ENCODE measurements at places on chromosomes 3 and 15. TPM values are rescaled to one million over a fixed set of nuclear protein-coding genes. Genes with fewer than 3 reads are reported as not detected.
A peak's percentile ranks its signal among the peaks of the same experiment; 100 is the strongest.

HDC gene
- 0.45 TPM for total RNA-seq

GRCh38 chr3:81173514-81173913, 587.9 kb downstream of the GBE1 start:
- DNase-seq = no peak
- no peak overlapping the region for H3K4me3 ChIP-seq
- H3K27me3 ChIP-seq = no peaks in the 10 kb centered on the region
- H3K27ac ChIP-seq = no peak overlapping the region

DNA sequence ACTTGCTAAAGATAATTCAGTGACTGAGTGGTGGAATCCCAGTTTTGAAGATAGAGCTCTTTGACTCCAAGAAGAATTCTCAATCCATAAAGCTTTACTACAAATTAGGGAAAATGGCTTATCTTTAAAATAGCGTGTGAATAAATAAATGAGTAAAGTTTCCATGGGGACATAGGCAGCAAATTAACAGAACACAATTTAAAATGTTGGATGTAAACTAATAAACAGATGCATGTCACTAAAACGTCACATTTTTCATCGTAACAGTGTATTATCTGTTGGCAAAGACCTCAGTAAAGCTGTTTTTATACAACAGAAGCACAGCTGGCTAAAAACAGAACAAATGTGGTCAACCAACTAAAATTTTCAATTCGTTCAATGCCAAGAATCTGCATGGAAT, 913.9 kb upstream of the CFAP20DC start:
- H3K4me3 ChIP-seq = no peak overlapping the region
- no peaks in the 10 kb centered on the region for H3K27me3 ChIP-seq
- no peaks in the 10 kb centered on the region for H3K4me1 ChIP-seq
- no peak overlapping the region for H3K27ac ChIP-seq
- no peaks in the 10 kb centered on the region for H3K36me3 ChIP-seq

STRIT1 gene
- not detected for total RNA-seq

DNA sequence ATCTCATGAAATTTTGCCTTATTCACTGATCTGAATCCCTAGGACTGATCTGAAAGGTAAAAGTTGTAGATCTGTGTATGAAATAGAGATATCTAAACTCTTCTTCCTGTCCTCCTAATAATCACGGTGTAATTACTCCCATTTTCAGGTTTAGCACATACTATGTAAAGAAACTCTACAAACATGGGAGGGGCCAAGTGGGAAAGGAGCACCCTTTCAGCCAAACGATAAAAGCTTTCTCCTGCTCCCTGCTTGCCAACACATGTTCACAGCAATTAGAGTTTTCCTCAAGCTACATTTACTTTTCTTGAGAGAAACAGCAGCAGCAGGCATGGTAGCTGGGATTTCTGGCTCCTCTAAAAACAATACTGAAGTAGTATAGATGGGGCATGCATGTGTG, 71.6 kb downstream of the CHAC1 start:
- H3K27ac ChIP-seq = no peak overlapping the region
- H3K4me3 ChIP-seq = no peak overlapping the region
- no peaks in the 10 kb centered on the region for H3K27me3 ChIP-seq
- DNase-seq = no peak
- no peaks in the 10 kb centered on the region for H3K36me3 ChIP-seq

DNA sequence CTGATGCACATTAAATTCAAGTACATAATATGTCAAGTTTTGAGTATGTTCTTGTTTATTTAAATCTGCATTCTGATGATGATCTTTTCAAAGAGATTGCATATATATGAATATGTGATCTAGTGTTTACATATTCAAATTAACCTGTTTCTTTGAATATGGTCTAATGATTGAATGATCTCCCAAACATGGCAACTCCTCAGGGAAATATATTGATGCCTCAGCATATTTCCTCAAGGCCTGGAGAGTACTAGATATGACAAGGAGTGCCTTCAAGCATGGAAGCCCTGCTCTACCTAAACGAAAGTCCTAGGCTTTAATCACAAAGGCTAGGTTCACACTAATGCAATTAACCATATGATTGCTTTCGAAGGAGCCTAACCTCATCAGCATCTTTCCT, 532.8 kb downstream of the ZIC1 start:
- no peaks in the 10 kb centered on the region for H3K36me3 ChIP-seq
- H3K4me3 ChIP-seq = no peak overlapping the region
- no peaks in the 10 kb centered on the region for H3K4me1 ChIP-seq
- no peak for DNase-seq

GRCh38 chr15:48850648-48851047, 27.3 kb upstream of the EID1 start:
- no peaks in the 10 kb centered on the region for H3K4me1 ChIP-seq
- no peak overlapping the region for H3K4me3 ChIP-seq
- H3K36me3 ChIP-seq = no peaks in the 10 kb centered on the region
- DNase-seq = no peak

GRCh38 chr3:106629215-106629832, 747.9 kb upstream of the CCDC54 start:
- H3K4me3 ChIP-seq = no peak overlapping the region
- no peak for DNase-seq
- H3K27ac ChIP-seq = no peak overlapping the region
- no peaks in the 10 kb centered on the region for H3K27me3 ChIP-seq

GRCh38 chr3:176293276-176293675, 904.0 kb downstream of the TBL1XR1 start:
- no peaks in the 10 kb centered on the region for H3K27me3 ChIP-seq
- H3K27ac ChIP-seq = no peak overlapping the region
- no peak overlapping the region for H3K4me3 ChIP-seq
- H3K36me3 ChIP-seq = no peaks in the 10 kb centered on the region

DNA sequence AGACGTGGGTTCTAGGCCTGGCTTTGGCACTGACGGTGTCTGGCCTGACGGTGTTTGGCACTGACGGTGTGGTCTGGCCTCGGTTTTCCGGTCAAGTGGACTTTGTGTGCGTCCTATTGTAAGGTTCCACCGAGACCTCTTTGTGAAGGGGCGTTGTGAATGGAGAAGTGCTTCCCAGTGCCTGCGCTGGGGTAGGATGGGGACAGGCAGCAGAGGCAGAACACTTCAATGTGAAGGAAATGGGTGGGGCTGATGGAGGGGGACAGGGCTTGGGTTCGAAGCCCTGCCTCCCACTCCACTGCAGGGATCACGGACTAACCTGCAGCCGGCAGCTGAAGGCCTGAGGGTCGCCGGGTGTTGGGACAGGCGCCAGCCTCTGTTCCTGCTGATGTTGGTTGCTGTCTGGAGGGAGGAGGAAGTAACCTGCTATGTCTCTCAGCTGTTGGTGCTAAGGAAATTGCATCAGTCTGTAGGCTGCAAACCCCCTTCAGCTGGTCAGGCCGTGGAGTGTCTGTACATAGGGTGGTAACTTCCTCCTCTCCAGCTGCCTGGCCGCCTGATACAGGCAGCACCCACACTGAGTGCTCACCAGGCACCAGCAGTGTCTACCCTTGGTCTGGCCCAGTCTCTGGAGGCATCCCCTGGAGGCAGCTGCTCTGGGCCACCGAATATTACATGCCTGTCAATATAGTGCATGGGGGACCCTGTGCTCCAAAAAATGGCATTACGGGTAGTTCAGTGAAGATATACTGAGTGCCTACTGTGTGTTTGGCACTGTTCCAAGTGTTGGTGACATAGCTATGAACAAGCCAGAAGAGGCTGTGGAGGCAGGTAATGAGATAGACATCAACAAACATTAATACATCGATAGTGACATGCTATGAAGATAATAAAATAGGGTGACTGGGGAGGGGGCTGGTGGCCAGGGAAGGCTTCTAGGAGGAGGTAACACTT, 1.1 kb downstream of the TM6SF1 start:
- H3K27me3 ChIP-seq = no peaks in the 10 kb centered on the region
- no peaks in the 10 kb centered on the region for H3K36me3 ChIP-seq
- H3K4me3 ChIP-seq = peak overlapping the region; percentile 7
- H3K4me1 ChIP-seq = peaks cover 9% of the 10 kb centered on the region

- H3K27ac ChIP-seq = no peak overlapping the region
- DNase-seq = no peak
- H3K36me3 ChIP-seq = no peaks in the 10 kb centered on the region
Measured at GRCh38 chr3:7800006-7800780, 701.4 kb upstream of the LMCD1 start.

- peak overlapping the region; percentile 65 for H3K4me3 ChIP-seq
- H3K27me3 ChIP-seq = no peaks in the 10 kb centered on the region
- peaks cover 40% of the 10 kb centered on the region for H3K4me1 ChIP-seq
- no peaks in the 10 kb centered on the region for H3K36me3 ChIP-seq
Measured at GRCh38 chr15:92654662-92655061, 913 bp downstream of the FAM174B start.

DNA sequence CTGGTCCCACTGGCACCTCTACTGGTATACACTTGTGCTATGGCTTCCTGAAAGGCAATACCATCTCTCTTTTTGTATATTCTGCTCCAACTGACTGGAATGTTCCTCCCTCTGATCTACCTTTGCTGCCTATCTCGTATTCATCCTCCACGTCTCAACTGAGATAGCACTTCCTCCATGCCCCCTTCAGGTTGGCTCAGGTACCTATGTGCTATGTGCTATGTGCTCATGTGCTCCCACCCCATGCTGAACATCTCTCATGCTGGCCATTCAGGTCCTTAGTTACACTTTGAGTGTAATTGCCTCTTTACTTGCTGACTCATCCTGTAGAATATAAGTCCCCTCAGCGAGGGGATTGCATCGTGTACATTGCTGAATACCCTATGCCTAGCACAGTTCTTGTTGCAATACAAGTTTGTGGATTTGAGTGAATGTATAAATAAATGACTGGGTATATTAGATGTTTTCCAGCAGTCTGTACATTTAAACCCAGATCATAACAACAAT, 156.9 kb downstream of the SOX2 start:
- no peaks in the 10 kb centered on the region for H3K27me3 ChIP-seq
- DNase-seq = no peak
- H3K4me1 ChIP-seq = no peaks in the 10 kb centered on the region

MFN1 gene
- 44.9 TPM for total RNA-seq

- no peak overlapping the region for H3K27ac ChIP-seq
- H3K4me3 ChIP-seq = no peak overlapping the region
- H3K36me3 ChIP-seq = no peaks in the 10 kb centered on the region
Measured at GRCh38 chr3:144141496-144141895, 169.9 kb downstream of the DIPK2A start.

P3H2 gene
- total RNA-seq = 20.2 TPM

GRCh38 chr3:115347737-115348136, 200.6 kb upstream of the ZBTB20 start:
- no peaks in the 10 kb centered on the region for H3K27me3 ChIP-seq
- H3K4me3 ChIP-seq = no peak overlapping the region
- no peaks in the 10 kb centered on the region for H3K4me1 ChIP-seq
- DNase-seq = no peak

GRCh38 chr15:63522225-63522578, 17.8 kb downstream of the USP3 start:
- H3K27me3 ChIP-seq = no peaks in the 10 kb centered on the region
- H3K4me1 ChIP-seq = peaks cover 34% of the 10 kb centered on the region
- no peak overlapping the region for H3K4me3 ChIP-seq

GRCh38 chr3:79761441-79761840, 6.4 kb downstream of the ROBO1 start:
- H3K36me3 ChIP-seq = no peaks in the 10 kb centered on the region
- H3K4me1 ChIP-seq = peaks cover 5% of the 10 kb centered on the region
- H3K4me3 ChIP-seq = no peak overlapping the region
- H3K27ac ChIP-seq = no peak overlapping the region
- no peaks in the 10 kb centered on the region for H3K27me3 ChIP-seq

DNA sequence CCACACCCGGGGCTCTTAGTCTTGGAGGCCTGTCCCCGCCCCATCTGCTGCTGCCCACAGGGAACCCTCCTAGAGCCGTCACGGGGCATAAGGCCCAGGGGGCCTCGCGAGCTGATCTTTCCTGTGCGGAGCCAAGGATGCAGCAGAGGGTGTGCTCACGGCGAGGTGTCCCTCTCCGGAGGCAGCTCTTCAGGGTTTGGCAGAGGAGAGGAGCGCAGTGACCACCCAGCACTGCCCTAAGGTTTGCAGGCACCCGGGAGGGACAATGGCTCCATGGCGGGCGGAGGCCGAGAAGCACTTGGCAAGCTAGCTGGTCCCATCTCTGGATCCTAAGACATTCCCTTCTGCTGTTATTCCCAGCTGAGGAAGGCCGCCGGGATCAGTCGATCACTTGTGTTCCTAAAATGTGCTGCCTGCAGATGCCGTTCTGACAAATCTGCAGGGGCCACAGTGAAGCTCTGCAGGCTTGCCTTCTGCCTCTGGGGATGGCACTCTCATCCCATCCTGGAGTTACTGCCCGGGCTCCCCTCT, 47.4 kb upstream of the PCSK6 start:
- DNase-seq = no peak
- no peak overlapping the region for H3K27ac ChIP-seq
- no peaks in the 10 kb centered on the region for H3K4me1 ChIP-seq
- H3K27me3 ChIP-seq = no peaks in the 10 kb centered on the region
- no peaks in the 10 kb centered on the region for H3K36me3 ChIP-seq

- H3K27me3 ChIP-seq = no peaks in the 10 kb centered on the region
- no peaks in the 10 kb centered on the region for H3K4me1 ChIP-seq
- no peak for DNase-seq
Measured at GRCh38 chr3:99562990-99563607, 75.3 kb upstream of the COL8A1 start.

Measured in thyroid gland (tissue), 4 donors.